ENCODE measurements at places on chromosomes 6 and 20. TPM values are rescaled to one million over a fixed set of nuclear protein-coding genes. Genes with fewer than 3 reads are reported as not detected.

Gene BIRC7
- not detected for total RNA-seq

Gene FOXA2
- total RNA-seq, result not detected

Gene PEX3
- total RNA-seq, result 20.3 TPM

Gene POPDC3
- total RNA-seq, result 0.19 TPM

Gene OXT
- not detected for total RNA-seq

Gene SALL4
- total RNA-seq, result under 0.01 TPM

Gene MUCL3
- not detected for total RNA-seq

Gene VSX1
- total RNA-seq, result not detected

Gene ZNF311
- total RNA-seq, result 0.63 TPM

Gene INSM1
- not detected for total RNA-seq

Gene CDSN
- total RNA-seq, result under 0.01 TPM

Gene GJA1
- 435 TPM for total RNA-seq

Gene TBC1D32
- 6.3 TPM for total RNA-seq

Gene TSBP1
- under 0.01 TPM for total RNA-seq

Gene TOP1
- total RNA-seq, result 28.5 TPM

Gene C20orf144
- 0.09 TPM for total RNA-seq

Gene CHRNA4
- not detected for total RNA-seq

Gene GGTLC1
- not detected for total RNA-seq

Gene CFB
- total RNA-seq, result 4.7 TPM

Gene SLC22A16
- total RNA-seq, result not detected

Gene EPB41L1
- 4.2 TPM for total RNA-seq

Gene NT5E
- 159 TPM for total RNA-seq

Data from endothelial cell of coronary artery (primary cell).